Naive thymus-derived CD8-positive, alpha-beta T cell (primary cell): ENCODE measurements at places on chromosomes 1 and 21.

DNA sequence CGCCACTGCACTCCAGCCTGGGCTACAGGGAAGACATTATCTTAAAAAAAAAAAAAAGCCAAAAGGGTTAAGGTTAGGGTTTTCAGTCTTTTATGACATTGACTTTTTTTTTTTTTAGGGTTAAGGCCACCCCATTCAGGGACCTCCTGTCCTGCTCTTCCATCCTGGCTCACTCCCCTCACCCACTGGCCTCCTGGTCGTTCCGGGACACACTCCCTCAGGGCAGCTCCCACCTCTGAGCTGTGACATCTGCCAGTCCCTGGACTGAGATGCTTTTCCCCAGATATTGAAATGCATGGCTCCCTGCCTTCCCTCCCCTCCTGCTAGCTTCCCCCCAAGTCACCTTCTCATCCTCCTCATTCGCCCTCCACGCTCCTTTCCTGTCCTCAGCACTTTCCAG is 9.6 kb downstream of the PLEKHG5 start:
- DNase-seq: no peak

GRCh38 chr1:8002921-8003320 is 23.2 kb downstream of the ERRFI1 start:
- no peak for DNase-seq

GRCh38 chr21:22363504-22363903 is 1365.3 kb downstream of the NCAM2 start:
- DNase-seq: no peak

GRCh38 chr21:27164208-27165177 is 197.6 kb upstream of the ADAMTS5 start:
- no peak for DNase-seq

GRCh38 chr21:35400233-35400939 is 351.3 kb upstream of the RUNX1 start:
- DNase-seq: peak; percentile 16

- DNase-seq: no peak
Measured at GRCh38 chr1:165834229-165834628, 6.8 kb downstream of the UCK2 start.
